ENCODE measurements at places on chromosomes 16 and 17.

DNA sequence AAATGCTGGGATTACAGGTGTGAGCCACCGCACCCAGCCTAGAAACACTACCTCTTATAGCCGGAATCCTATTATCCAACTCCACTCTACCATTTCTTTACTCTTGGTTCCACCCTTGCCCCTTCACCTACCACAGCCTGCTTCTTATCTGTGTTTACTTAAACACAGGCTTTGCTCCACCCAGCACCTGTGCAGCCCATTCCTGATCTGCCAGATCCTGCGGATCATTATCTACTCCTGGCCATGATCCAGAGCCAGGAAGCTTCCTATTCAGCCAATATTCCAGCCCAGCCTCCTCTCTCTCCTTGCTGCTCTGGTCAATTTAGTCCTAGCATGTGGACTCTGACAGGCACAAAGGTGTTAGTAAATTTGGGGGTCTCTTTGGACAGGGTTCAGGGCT, 98.8 kb upstream of the MED13 start:
- DNase-seq: no peak

GRCh38 chr17:77854759-77855745, 103.5 kb upstream of the TNRC6C start:
- DNase-seq: no peak

DNA sequence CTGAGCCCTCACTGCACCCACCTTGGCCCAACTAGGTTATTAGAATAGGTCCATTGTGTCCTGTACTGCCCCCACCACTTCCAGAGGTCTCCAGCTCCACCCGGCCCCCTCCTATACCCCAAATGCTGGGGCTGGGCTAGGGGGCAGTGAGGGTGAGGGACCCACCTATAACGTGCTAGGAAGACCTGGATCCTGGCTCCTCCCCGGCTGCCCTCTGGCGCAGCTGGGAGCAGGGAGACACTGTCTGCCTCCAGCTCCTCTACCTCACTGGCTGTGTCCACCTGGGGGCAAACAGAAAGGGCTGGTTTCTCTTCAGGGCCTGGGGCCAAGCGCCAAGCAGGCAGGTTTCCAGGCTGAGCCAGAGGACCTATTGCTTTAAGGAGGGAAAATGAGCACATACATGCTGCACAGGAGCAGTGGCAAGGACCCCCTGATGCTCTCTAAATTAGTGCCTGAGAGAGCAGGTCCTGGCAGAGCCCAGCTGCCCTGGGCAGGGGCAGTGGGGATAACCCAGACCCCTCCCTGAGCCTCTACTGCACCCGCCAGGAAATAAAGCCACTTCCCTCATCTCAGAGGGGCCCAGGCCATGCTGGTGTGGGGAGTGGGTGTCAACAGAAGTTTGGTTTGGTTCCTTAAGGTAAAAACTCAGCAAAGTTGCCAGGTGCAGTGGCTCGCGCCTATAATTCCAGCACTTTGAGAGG, 12.2 kb downstream of the TSPOAP1 start:
- peak; percentile 16 for DNase-seq

DNA sequence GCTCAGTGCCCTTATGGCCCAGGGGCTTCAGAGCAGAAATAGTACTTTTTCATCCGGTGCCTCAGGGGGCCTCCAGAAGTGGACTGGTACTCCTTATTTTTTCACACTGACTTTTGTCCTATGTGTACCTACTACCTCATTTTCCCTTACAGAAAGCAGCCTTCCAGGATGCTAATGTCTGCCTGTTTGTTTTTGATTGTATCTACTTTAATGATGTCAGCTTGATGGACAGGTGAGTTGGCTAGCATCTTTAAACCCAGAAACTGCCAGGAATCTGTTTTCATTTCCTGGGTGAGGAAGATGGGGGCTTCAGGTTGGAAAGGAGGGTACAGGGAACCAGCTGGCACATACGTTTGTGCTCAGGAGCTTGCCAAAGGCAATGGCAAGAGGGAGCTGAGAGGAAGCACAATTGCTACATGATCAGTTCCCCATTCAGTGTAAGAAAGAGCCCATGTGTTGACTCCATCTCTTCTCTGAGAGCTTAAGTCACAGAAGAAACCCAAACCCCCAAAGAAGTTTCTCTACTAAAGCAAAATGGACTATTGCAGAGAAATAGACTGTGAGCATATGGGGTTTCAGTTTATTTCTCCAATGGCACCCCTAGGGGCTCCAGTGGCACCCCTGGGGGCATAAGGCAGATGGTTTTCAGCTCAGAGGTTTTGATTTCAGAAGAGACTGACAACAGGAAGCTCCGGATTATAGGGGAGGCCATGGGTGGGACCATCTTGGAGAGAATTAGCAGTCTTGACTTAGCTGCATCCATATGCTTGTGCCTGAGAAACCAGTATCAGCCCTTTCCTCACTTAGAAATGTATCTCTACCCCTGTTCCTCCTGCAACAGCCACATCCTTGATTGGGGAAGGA, 16.3 kb downstream of the LIG3 start:
- DNase-seq: no peak

- no peak for DNase-seq
Observed at GRCh38 chr16:666572-666971, 1.4 kb upstream of the RHOT2 start.

DNA sequence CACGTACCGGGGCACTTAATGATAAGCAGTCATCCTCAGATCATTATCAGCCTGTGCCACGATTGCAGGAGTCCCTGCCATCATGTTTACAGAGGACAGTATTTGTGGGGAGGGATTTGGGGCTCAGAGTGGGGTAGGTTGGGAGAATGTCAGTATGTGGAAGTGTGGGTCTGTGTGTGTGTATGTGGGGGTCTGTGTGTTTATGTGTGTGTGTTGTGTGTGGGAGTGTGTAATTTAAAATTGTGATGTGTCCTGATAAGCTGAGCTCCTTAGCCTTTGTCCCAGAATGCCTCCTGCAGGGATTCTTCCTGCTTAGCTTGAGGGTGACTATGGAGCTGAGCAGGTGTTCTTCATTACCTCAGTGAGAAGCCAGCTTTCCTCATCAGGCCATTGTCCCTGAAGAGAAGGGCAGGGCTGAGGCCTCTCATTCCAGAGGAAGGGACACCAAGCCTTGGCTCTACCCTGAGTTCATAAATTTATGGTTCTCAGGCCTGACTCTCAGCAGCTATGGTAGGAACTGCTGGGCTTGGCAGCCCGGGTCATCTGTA, 13.5 kb upstream of the EFCAB13 start:
- DNase-seq: no peak

GRCh38 chr16:17382514-17382913, 88.2 kb downstream of the XYLT1 start:
- no peak for DNase-seq

- DNase-seq: peak; percentile 41
Observed at GRCh38 chr16:24729951-24730815, 732 bp downstream of the TNRC6A start.

DNA sequence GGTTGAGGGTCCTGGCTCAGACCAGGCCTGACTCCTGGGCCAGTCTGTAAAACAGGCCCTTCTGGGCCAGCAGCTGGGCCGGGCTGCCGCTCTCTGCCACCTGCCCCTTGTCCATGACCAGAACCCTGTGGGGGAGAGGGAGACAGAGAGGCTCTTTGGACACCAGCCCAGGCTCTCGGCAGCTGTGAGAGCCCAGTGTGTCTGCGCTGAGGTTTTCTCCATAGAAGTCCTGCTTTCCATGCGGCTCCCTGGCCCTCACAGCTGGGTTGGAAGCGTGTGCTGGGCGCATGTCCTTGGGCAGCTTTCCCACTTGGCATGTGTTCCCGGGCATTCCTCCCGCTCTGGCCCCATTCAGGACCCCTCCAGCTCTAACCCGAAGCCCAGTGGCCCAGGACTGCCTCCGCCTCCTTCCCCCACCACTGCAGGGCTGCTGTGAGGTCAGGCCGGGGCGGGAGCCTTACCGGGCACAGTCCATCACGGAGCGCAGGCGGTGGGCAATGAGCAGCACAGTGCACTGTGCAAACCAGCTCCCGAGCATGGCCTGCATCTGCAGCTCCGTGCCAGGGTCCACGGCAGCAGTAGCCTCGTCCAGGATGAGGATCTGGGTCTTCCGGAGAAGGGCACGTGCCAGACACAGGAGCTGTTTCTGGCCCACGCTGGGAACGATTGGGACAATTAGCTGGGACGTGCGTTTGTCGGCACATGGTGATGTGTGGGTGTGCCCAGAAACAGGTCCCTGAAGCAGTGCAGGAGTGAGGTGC, 73.0 kb downstream of the ABCC6 start:
- no peak for DNase-seq

DNA sequence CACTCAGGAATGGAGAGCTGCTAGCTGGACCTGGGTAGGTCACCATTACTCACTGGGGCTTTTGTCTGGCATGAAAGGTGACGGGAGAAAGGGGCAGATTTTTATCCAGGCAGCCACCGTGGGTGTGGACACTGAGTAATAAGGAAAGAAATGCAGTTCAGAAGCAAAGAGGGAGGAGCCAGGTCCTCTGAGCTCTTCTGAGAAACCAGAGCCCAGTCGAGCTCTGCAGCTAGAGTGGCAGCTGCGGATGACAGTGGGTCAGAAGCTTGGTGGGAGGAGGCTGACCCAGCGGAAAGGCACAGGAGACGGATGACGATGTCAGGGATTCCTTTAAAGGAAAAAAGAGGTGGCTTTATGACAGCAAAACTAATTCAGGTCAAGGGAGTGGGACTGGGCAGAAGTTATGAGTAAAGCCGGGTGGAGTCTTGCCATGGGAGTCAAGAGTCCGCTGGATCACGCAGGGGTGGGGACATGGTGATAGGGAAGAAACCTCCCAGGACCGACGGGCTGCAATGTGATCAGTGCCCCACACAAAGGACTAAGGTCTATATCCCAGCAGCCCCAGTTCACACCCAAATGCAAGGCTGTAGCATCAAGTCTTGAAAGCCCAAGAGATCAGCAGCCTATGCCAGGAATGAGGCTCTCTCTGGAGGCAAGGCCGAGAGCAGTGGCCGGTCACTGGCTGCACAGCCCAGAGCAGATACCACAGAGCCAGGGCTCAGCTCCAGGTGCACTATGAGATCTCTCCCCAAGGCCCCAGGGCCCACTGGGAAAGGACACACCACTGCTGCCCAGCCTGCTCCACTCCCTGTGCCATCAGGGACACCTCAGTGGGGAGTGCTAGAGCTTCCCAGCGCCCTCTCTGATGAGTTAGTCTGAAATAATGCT, 6.3 kb upstream of the MNT start:
- DNase-seq: no peak

DNA sequence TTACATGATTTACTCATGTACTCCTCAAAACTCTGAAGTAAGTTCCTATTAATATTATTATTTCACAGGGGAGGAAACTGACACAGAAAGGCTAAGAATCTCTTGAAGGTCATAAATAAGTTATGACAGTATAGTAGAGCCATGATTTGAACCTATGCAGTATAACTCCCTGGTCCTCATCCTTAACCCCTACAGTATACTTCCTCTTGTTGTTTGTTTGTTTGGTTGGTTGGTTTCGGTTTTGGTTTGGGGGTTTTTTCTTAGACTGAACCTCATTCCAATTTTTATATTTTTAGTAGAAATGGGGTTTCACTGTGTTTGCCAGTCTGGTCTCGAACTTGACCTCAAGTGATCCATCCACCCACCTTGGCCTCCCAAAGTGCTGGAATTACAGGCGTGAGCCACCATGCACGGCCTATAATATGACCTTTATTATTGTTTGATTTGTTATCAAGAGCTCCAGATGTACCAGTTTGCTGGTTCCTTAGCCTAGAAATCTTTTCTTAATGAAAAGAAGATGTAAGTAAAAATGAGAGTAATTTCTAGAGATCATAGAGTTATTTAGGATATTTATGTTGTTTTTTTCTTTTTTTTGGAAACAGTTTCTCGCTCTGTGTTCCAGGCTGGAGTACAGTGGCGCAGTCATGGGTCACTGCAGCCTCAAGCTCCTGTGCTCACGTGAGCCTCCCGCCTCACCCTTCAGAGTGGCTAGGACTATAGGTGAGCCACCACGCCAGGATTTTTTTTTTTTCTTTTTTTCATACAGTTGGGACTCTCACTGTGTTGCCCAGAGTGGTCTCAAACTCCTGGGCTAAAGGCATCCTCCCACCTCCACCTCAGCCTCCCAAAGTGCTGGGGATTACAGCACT, 4.8 kb downstream of the PRR11 start:
- DNase-seq: no peak

DNA sequence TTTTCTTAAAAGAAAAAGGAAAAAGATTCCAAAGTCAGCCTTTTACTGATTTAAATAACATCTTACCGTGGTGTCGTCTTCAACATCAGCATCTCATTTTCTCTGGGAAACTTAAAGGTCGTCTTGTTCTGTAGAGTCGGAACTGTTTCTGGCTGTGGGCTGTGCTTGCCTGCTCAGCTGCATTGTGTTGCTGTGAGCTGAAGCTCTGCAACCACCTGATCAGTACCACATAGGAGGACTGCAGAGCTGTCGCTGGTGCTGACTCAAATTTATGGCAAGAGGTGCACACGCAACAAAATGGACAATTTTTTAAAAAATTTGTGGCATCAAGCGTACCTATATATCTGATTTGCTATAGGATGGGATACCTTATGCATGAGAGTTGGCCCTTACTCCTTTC, at the start of gene OMG:
TSS of gene OMG (minus strand) at position 150 of the 400 bp plus-strand sequence. CDS start 908 bp downstream, outside the sequence.
- no peak for DNase-seq

DNA sequence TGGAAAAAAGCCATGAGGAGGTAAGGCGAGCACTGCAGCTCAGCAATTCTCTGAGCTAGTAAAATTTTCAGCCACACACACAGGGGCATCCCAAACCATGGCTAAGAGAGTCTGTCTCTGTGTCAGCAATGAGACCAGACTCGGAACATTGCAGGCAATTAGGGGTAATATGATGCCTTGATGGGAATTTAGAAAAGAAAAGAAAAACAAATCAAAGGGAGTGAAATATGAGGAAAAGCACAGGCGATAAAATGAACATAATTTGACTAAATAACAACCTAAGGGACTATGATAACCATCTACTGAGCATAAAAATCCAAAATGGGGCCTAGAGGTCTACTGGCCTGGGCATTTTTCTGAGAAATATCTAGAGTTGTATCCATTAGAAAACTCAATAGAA, 546.0 kb upstream of the PSMD7 start:
- DNase-seq: no peak

DNA sequence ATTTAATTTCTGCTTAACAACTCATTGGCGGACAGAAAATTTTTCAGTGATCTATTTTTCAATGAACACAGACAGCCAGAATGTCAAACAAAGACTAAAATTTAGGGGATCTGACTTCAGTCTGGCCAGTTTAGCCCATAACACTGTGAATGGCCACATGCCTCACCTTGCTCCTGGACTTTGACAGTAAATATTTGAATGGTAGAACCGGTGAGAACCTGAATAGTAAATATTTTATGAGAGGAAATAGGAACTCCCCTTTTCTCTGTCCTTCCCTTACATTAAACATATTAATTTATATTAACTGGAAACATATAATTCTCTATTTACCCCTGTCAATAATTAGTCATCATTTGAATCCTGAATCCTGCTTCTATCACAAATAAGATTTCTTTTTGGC, 942.1 kb downstream of the KCNJ2 start:
- DNase-seq: no peak

- no peak for DNase-seq
Observed at GRCh38 chr17:8359769-8360168, 16.7 kb downstream of the KRABD2 start.

Data from activated T-cell treated with anti-CD3 and anti-CD28 coated beads, Interleukin-2, amount 50 U/mL, for 1 hour (primary cell).